ENCODE measurements at places on chromosomes 6 and 20. TPM values are rescaled to one million over a fixed set of nuclear protein-coding genes. Genes with fewer than 3 reads are reported as not detected.

- no peak for DNase-seq
Observed at GRCh38 chr6:107676042-107676441, 148.1 kb downstream of the SCML4 start.

GRCh38 chr20:46349742-46350056 lies 41.4 kb upstream of the CDH22 start:
- DNase-seq: no peak

DNA sequence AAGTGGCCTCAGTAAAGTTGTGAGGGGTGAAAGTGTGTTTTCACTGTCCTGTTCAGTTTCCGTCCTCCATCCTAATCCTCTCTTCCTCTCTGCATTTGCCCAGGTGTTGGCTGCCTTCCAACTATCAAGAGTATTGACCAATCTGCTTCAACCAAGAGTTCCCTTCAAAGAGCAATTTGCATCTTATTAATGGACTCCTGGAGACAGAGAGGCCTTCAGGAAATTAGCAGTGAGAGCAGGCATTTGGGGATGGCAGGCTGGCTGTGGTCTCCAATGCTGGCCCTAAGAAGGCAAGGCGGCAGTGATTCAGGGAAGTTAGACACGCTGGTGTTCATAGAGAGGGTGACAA lies 77.2 kb downstream of the GPR6 start:
- no peak for DNase-seq

GRCh38 chr6:15937602-15938001 lies 191.3 kb upstream of the MYLIP start:
- DNase-seq: no peak

GRCh38 chr20:50351541-50351940 lies 158.6 kb upstream of the PTPN1 start:
- DNase-seq: no peak

DNA sequence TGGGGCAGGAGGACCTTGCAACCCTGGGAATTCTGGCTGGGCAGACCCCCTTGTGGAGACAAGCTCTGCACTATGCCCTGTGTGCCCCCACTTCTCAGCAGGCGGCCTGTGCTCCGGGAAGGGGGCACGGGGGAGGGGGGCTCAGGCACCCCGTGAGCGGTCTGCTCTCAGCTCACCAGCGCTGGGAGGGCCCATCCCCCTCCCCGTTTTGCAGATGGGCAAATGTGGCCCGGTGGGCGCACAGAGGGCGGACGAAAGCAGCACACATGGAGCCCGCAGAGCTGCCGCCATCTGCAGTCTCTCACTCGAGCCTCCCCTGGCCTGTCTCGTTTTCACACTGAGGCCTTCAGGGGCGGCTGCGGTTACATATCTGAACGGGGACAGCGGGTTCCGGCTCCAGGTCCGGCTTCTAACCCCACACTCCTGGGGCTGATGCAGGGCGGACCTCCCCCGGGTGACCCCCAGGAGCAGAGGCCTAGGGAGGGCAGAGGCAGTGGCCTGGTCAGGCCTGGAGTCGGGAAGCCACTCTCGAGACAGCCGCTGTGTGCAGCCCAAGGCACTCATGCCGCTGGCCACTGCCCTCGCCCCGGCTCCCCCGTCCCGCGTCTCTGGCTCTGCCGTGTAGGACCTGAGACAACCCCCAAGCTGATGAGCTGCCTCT lies 13.9 kb downstream of the CHRNA4 start:
- no peak for DNase-seq

DNA sequence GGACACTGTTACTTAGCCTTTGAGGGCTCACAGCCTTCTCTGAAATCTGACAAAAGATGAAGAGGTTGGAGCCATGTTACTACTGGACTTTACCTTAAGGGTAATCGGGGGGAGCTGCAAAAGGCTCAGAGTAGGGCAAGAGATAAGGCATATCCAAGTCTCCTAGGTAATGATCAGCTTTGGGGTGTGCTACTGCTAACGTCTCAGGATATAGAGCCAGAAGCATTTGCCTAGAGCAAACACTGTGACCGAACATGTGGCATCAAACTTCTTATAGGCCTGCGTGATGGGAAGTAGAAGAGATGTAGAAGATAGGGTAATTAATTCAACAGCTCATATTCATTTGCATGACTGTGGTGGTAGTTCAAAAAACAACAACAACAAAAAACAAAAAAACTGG lies 11.1 kb downstream of the UBE2V1 start:
- DNase-seq: no peak

- DNase-seq: no peak
Observed at GRCh38 chr6:32196682-32197616, 4.5 kb upstream of the GPSM3 start.

GRCh38 chr6:141452354-141452686 lies 680.4 kb upstream of the GJE1 start:
- no peak for DNase-seq

- DNase-seq: no peak
Observed at GRCh38 chr6:8608737-8609136, 173.4 kb upstream of the SLC35B3 start.

DNA sequence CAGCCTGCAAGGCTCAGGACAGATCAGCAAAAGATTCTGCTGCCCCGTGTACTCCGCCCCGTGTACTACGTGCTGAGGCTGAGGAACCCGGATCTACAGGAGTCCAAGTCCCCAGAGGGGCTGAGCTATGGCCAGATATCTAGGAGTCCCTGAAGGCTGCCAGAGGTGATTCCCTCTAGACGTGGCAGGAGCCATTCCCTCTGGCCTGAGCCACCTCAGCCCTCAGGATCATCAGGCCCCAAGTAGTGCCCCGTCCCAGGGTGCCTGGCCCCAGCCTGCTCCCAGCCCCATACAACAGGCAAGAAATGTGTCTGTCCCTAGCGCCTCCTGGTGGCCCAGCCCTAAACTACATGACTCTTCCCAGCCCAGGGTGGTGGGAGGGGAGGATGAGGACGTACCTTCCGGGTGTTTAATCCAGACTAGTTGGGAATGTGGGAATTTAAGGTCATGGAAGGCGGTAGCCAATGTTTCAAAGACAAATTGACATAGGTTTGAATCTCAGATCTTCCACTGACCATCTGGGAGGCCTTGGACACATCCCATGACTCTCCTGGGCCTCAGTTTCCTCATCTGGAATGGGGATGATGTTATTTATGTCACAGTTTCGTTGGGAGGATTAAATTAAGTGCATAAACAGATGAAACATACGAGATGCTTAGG lies 49.4 kb upstream of the PTPN1 start:
- DNase-seq: no peak

- no peak for DNase-seq
Observed at GRCh38 chr6:129324345-129324744, 385.6 kb downstream of the ARHGAP18 start.

- DNase-seq: peak; percentile 84
Observed at GRCh38 chr6:42453031-42453653, 1.4 kb upstream of the TRERF1 start.

The TREM2 gene
- polyA plus RNA-seq: not detected

The HLA-DOB gene
- polyA plus RNA-seq: 0.30 TPM

The SLC22A16 gene
- 0.06 TPM for polyA plus RNA-seq

The C20orf144 gene
- polyA plus RNA-seq: 0.19 TPM

The UTRN gene
- 52.2 TPM for polyA plus RNA-seq

The ARMC12 gene
- polyA plus RNA-seq: 0.96 TPM

The EPHA7 gene
- 8.1 TPM for polyA plus RNA-seq

The CHRNA4 gene
- polyA plus RNA-seq: 0.46 TPM

Data from forelimb muscle (tissue), 1 donor.